GM03348 (cell line): ENCODE measurements at places on chromosomes 7 and 10.
A peak's percentile ranks its signal among the peaks of the same experiment; 100 is the strongest.

- DNase-seq: no peak
Measured at GRCh38 chr7:17624379-17624778, 315.9 kb downstream of the SNX13 start.

DNA sequence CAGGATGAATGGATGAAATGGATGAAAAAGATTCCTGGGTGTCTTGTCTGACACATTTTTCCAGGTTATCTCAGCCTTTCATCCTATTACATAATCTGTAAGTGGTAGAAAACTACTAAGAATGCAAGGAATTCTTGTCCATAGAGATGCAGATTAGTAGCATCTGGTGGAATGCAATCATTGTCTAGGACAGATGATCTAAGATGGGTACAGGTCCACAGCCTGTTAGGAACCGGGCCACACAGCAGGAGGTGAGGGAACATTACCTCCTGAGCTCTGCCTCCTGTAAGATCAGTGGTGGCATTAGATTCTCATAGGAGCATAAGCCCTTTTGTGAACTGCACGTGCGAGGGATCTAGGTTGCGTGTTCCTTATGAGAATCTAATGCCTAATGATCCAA lies 225.0 kb downstream of the CALN1 start:
- no peak for DNase-seq

DNA sequence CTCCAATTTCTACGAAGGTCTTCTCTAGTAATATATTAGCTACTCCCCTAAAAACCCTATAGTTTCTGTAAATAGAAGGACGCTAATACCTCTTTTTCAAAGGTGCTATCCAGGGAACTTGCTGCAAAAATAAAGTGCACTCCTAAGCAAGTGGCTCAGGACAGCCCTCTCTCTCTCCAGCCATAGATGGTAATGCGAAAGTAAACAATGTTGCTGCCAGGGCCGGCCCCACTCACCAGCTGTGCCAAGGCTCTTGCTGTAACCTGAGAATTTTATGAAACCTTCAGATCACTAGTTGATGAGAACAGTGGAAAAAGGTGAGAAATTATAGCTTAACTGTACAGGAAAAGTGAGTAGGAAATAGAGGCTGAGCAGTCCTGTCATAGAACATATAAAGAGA lies 10.9 kb upstream of the TAS2R39 start:
- DNase-seq: peak; percentile 15

GRCh38 chr7:89265631-89266030 lies 470.1 kb upstream of the TEX47 start:
- no peak for DNase-seq

DNA sequence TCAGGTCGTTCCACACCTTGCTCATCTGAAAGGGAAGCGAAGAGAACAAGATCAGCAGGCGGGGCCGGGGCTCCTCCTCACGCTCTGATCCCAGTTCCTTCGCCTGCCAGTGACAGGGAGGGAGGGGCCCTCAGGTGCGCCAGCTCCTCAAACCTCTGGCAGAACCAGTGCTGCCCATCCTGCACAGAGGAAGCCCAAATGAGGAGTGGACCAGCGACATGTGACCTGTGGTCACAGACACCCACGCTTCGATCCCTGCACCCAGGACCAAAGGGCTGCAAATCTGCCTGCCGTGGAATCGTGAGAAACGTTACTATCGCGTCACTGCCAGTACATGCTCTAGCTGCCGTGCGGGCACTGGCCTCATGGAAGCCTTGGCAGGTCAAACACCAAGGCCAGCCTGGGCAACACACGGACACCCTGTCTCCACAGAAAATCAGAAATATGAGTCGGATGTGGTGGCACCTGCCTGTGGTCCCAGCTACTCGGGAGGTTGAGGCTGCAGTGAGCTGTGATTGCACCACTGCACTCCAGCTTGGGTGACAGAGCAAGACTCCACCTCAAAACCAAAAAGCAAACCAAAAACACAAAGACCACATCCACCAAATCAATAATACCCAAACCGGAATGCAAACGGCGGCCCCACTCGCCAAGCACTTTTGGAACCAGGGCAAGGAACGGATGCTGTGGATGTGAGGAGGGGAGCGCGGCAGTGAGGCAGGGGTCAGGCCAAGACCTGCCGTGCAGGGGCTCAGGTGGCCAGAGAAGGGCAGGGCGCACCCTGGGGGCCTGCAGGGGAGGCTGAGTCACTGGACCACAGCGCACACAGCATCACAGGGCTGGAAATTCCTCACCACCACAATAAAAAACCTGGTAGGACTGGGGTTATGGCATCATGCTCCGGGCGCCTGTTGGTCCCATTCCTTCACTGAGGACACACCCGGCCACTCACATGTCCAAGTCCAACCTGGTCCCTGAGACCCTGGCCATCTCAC lies 13.4 kb downstream of the NUDT1 start:
- no peak for DNase-seq
